NCI-H2227 treated with DMSO at 0.1 percent for 48 hours (cell line): ENCODE measurements at places on chromosomes 4 and X.

DNA sequence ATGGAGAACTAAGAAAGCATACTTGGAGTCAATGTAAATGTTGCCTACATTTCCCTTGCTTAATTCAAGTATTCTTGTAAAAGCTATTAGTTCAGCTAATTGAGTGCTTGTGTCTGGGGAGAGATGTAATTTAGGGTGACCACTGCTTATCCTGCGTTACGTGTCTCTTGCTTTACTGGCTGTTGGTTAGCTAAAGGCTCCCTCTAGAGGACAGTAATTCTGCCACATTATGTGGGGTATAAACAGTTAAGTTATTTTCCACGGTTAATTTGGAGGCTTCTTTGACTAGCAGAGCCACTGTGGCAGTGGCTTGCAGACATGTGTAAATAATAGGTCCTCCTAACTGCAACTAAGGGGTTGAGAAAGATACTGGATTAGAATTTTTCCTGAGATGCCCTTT, 25.3 kb upstream of the NAF1 start:
- no peak for DNase-seq

GRCh38 chrX:119790977-119791436, 423 bp downstream of the RPL39 start:
- peak; percentile 49 for DNase-seq

- no peak for DNase-seq
Observed at GRCh38 chr4:110705440-110705782, 82.5 kb upstream of the PITX2 start.

DNA sequence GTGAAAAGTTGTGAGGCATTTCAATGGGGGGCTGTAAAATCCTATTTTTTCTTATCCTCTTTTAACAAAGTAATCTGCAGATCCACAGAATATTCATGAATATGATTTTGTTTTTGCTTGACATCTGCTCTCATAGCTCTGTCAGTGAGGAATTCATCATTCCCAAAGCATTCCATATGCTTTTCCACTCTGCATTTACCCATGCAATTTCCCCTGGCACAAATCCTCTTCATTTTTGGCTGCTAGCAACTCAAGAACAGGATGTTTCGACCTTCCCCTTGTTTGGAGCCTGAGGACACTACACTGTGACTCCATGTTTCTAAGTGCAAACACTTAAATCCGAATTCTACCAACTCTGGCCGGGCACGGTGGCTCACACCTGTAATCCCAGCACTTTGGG, 48.5 kb downstream of the KLHL15 start:
- no peak for DNase-seq

GRCh38 chr4:101155945-101156344, 191.4 kb downstream of the PPP3CA start:
- DNase-seq, result no peak
